IMR-90 (cell line): ENCODE measurements at places on chromosomes 6 and 20.

DNA sequence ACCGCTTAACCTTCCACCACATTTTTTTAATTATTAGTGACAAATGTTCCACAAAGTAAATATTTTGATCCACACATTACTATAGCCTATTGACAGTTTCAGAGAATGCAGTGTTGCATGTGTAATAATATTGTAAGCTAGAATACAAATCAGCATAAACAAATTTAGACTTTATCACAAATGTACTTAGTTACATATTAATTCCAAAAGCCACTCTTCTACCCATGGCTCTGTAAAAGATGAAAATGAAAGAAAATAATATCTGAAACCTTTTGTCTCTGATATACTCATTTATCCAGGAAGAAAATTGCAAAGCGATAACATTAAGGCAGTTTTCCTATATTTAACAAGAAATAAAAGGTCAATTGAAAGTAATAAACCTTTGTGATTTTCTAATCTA is 954.0 kb upstream of the MAN1A1 start:
- DNase-seq: no peak

GRCh38 chr6:82521369-82521768 is 157.8 kb downstream of the TPBG start:
- no peak for DNase-seq

DNA sequence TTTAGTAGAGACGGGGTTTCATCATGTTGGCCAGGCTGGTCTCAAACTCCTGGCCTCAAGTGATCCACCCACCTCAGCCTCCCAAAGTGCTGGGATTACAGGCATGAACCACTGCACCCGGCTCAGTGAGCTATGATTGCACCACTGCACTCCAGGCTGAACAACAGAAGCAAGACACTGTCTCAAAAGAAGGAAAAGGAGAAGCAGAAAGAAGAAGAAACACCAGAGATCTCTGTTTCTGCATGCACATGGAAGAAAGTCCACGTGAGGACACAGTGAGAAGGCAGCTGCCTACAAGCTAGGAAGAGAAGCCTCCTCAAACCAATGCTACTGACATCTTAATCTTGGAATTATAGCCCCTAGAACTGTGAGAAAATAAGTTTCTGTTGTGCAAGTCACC is 16.0 kb downstream of the ECT2L start:
- no peak for DNase-seq

DNA sequence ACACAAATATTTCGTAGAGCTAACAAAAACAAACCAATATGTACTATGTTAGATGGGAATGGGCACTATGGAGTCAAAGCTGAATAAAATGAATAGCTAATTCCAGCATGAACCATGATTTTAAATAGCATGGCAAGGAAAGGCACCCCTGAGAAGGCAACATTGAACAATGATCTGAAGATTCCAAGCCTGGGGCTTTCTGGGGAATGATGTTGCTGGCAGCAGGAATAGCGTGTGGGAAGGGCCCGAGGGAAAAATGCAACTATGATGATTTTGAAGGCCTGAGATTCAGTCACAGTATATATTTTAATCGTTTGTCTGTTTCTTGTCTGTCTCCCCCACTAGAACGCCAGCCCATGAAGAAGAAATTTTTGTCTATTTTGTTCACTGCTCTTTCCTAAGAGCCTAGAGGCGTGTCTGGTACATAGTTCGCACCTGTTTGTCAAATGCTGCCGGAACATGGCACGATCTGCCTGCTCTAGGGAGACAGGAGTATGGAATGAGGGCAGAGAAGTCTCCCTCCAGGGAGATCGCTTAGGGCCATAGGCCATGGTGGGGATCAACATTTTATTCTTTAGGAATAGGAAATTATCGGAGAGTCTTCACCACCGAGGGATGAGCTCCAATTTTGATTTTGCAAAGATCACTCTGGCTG is 84.8 kb upstream of the EYA2 start:
- no peak for DNase-seq

- no peak for DNase-seq
Measured at GRCh38 chr20:49386848-49387580, 95.5 kb downstream of the KCNB1 start.

- no peak for DNase-seq
Measured at GRCh38 chr6:119278625-119279024, 70.9 kb downstream of the MAN1A1 start.

GRCh38 chr6:53833155-53833554 is 38.4 kb downstream of the LRRC1 start:
- no peak for DNase-seq

GRCh38 chr6:91043751-91044150 is 456.9 kb upstream of the MAP3K7 start:
- no peak for DNase-seq

DNA sequence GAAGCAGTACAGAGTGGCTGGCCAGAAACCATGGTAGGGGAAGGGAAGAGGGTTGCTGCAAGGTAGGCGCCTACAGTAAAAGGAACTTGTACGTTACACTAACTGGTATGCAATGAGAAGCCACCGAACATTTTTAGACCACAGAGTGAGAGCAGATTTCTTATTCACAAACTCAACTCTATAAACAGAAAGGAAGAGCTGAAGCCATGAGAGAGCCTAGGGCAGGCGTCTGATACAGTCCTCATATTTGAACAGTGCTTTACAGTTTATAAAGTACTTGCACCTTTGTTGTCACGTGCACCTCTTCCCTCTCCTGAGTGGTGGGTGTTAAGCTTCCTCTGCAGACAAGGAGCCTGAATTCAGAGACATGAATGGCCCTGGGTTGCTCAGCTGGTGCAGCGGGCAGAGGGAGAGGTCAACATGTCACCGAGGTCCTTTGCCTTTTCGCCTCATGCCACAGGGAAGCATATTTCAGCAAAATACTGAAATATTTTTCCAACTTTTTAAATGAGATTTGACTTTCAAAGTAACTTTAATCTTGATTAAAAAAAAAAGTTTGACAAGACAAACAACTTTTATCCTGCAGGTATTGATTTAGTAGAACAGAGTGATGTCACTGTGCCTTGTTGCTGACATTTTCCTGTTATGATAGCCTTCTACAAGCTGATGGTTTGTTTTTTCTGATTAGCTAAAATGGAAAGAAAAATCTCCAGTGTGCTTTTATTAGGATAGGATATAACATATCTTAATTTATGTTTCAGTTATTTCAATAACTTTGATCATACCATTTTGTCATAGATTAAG is 23.8 kb downstream of the UST start:
- no peak for DNase-seq

- DNase-seq: no peak
Measured at GRCh38 chr20:44768256-44768655, 22.6 kb downstream of the KCNK15 start.

GRCh38 chr6:89161326-89162046 is 15.6 kb downstream of the PM20D2 start:
- peak; percentile 50 for DNase-seq

GRCh38 chr6:36598739-36599318 is 4.7 kb downstream of the SRSF3 start:
- no peak for DNase-seq

- DNase-seq: no peak
Measured at GRCh38 chr6:108365478-108365877, 70.6 kb downstream of the AFG1L start.

DNA sequence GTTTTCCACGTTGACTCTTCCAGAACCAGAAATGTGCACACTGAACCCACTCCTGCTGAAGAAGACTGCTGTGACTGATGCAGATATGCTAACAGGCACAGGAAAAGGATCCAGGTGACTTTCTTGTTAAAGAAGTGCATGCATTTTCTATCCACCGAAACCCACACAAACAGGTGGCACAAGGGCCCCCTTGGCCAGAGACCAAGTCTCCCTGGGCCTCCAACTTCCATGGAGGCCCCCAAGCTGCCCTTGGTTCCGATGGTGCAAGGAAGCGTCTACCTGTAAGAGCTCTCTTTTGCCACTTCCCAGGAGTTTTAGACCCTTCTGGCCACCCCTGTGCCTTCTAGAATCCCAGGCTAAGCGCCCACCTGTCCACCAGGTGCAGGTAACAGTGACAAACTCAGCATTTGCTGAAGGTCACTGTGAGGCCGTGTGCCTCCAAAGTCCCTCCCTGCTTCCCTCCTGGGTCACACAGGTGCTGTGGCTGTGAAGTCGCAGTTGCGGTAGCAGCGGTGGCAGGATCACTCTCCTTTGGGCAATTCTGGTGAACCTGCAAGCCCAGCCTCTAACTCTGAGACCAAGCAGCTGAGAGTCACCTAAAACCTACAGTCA is 134.8 kb downstream of the PXDC1 start:
- DNase-seq: no peak

GRCh38 chr6:79544939-79545450 is 7.8 kb upstream of the LCA5 start:
- peak; percentile 99 for DNase-seq

GRCh38 chr6:15949982-15950381 is 178.9 kb upstream of the MYLIP start:
- no peak for DNase-seq
